ENCODE measurements at places on chromosomes 6 and 20.

DNA sequence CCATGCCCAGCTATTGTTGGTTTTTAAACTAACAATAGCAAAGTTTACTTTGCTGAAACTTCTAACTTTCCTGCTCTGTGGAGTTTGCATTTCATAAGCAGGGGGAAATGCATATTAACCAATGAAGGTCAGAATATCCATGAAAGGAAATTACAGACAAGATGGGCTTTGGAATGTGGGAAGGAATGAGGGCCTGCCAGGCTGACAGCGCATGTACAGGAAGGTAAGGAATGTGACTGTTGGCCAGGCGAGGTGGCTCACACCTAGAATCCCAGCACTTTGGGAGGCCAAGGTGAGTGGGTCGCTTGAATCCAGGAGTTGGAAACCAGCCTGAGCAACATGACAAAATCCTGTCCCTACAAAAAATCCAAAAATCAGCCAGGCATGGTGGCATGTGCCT, 49.6 kb downstream of the CDK5RAP1 start:
- DNase-seq, result no peak

- DNase-seq, result no peak
Measured at GRCh38 chr6:41425511-41425910, 90.1 kb downstream of the NCR2 start.

GRCh38 chr6:28748192-28748591, 175.6 kb downstream of the TRIM27 start:
- no peak for DNase-seq

DNA sequence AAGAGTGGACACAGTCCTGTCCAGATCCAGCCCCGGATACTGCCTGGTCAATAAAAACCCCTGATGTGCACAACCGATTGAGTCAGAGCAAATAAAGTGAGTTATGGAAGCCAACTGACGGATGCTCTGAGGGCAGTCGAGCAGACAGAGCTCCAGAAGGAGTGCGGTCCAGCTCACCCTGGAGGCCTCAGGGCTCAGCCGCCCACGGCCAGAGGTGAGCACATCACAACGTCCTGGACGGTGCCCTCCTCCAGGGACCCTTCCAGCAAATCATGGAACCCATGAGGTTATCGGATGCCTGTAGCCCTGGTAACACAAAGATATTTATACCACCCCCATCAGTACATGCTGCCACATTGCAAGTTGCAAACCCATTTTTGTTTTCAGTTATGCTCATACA, 44.0 kb upstream of the SMOC2 start:
- DNase-seq, result no peak

DNA sequence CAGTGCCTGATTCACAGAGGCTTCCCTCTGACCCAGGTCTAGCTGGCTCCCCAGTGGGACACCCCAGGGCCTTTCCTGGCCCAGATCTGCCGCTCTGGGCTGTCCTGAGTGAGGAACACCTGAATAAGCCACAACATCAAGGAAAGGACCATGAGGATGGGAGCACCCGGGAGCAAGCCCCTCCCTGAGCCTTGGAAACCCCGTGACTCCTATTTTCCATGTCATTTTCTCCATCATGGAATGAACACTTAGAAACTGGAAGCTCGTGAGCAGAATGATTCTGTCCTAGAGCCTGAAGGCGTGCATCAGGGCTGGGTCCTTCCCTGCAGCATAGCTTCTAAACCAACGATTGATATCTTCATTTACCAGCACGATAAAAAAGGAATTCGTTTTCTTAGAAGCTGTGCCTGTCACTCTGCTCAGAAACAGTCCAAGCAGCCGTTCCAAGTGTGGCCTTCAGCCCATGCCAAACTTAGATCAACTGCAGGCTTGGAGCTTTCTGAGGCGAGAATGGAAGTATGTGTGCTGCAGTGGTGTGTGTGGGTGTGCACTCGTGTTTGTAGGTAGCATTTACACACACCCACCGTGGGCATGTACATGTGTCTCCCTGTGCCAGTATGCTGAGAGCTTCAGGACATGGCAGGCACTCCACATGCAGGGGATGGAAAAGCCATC, 83.2 kb upstream of the FOXC1 start:
- DNase-seq, result no peak

DNA sequence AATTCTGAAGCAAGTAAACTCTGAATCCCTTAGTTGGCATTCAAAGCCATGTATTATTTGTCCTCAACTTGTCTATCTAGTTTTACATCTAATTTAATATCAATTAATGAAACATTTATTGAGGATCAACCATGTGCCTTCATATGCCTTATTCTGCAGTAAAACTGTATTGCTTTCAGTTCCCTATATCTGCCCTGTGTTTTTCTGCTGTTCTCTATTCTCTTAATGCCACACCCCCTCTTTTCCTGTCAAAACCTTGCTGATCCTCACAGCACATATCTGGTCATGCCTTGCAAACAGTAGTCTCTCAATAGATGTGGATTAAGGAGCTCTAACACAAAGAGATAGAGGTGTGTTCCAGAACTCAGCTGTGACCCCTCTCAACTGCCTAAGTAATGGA, 2.0 kb downstream of the FIG4 start:
- no peak for DNase-seq

GRCh38 chr6:159257846-159258245, 88.6 kb downstream of the FNDC1 start:
- no peak for DNase-seq

- peak; percentile 20 for DNase-seq
Measured at GRCh38 chr6:78810146-78810545, 57.2 kb upstream of the IRAK1BP1 start.

DNA sequence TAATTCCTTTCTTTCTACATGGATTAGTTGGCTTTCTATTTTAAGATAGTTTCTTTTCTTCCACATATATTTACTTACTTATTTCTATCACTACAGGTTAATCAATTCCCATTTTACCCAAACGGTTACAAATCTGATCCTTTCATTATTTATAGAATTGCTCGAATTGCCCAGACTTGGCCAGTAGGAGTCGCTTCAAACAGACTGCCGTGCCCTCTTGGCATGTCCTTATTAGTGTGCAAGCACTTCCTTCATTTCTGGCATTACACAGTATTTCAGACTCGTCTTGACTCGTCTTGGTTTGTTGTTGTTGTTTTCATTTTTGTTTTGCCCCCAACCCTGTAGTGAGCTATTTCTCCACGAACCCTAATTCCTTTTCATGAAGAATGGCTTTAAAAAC, 74.6 kb downstream of the SAMD3 start:
- no peak for DNase-seq

GRCh38 chr20:11529047-11529446, 388.6 kb upstream of the BTBD3 start:
- DNase-seq, result no peak

GRCh38 chr20:44732327-44732726, 13.3 kb upstream of the KCNK15 start:
- DNase-seq, result no peak

DNA sequence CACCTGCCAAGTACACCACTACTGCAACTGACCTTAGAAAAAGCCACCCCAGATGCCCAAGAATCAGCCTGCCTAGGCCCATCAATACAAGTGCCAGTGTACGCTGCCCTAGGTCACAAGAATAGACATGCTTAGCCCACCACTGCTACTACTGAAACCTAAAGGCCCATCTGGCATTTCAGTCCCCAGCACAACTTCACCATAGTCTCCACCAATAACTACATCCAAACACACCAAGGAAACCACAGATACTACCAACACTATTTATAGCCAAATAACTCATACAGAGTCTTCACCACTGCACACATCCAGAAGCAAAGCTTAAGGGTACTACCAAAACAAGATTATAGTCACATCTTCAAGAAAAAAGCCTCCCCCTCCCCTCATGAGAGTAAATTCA, 28.2 kb downstream of the TREML4 start:
- DNase-seq, result peak; percentile 38

DNA sequence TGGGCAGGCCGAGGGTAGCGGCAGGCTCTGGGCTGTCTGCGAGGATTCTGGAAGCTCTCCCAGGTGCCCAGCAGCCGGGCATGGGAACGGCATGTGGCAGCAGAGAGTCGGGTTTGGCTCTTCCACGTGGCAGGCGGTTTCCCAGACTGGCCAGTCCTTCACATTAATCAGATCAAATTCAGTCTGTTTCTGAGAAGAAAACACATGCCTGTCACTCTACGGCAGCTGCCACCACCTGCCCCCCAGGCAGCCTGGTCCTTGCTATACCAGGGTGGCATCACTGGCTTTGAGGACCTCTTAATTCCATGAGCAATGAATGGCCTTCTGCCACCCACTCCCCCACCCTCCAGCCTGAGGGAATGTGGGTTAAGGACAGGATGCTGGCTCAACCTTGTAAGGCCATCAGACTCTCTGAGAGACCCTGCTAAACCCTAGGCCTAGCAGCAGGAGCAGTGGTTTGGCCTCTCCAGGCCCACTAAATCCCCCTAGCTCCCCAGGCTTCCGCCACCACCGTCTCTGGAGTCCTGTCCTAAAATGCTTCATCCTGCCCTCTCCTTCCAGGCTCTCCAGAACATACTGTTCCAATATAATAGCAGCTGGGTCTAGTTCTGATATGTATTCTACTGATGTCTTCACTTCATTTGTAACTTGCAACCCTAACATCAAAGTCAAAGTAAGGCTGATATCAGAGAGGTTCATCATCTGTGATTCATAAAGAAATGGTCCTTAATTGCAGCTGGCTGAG, 47.8 kb downstream of the PLCG1 start:
- DNase-seq, result no peak

- no peak for DNase-seq
Measured at GRCh38 chr6:56193846-56194245, 53.5 kb downstream of the COL21A1 start.

- peak; percentile 52 for DNase-seq
Measured at GRCh38 chr6:119444642-119445557, 95.3 kb upstream of the MAN1A1 start.

DNA sequence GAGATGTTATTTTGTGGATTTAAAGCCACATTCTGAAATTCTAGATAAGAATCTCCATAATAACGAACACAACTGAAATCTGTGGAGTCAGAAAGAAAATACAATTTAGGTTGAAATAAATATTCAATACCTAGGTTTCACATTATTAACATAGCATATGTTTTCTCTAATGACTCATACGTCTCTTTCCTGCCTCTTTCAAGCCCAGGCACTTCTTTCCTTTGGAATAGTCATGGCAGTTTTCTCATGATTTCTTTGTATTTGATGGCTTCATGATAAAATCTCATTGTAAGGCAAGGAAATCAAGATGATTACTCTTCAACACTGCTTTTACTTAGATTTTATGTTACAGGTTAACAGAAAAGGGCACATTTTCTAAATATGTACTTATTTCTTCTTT, 803.7 kb downstream of the PHF3 start:
- DNase-seq, result no peak

GRCh38 chr6:49950415-49950751, 13.6 kb downstream of the DEFB114 start:
- no peak for DNase-seq

DNA sequence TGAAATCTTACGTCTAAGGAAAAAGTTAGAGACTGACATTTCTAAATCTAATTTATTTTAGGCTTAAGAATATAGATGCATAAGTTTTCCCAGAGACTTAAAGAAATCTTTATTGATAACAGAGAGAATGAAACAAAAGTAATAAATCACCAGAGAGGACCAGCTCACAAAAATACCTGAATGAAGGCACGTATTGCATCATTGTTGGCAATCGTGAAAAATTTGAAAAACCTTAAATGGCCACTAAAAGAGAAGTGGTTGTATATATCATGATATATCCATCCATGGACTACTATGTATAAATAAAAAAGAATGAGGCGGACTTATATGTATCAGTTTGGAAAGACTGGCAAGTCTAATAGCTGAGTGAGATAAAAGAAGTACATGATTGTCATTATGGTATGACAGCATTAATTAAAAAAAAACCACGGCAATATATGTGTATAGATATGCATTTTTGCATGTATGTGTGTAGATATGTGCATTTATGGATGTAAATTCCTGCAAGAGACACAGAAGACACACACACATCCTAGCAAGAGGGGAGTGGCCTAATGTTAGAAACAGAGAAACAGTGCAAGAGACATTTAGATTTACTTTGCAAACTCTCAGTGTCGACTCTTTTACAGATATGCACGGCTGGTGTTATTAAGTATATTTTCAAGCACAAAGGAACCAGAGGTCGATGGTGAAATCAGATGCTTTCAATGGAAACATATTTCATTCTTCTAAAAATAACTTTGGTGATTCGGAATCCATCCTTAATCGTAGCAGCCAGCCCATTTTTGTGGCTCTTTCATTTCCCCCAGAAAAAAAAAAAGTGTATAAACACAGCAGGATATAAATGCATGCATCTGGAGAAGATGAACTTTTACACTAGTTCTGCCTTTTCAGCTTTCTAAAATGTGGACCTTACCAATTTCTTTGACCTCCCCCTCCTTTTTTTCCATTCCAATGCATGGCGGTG, 156.1 kb upstream of the SALL4 start:
- DNase-seq, result no peak

DNA sequence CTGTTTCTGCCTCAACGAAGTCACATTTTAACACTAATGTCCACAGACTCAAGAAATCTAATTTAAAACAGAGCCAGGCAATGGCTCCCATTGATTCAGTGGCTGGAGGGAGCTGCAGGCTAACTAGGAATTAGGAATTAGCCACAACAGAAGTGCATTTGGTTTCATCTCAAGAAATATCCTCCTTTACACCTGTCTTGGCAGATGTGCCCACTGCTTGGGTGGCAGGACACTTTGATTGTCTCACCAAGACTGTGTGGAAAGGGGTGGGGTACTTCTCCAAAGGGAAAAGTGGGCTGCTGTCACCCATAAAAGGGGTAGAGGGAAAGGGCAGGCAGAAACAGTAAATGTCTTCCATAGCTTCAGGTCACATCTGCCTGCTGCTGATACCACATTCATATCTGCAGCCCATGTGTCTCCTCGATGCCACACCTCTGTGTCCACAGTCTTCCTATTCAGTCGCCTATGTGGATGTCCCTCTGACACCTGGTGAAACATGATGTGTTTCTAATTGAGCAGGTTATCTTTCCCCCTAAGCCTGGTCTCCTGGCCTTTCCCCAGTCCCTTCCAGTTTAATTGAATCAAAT, 10.9 kb upstream of the OSER1 start:
- no peak for DNase-seq

- peak; percentile 48 for DNase-seq
Measured at GRCh38 chr20:38181207-38181801, 16.2 kb upstream of the TGM2 start.

DNA sequence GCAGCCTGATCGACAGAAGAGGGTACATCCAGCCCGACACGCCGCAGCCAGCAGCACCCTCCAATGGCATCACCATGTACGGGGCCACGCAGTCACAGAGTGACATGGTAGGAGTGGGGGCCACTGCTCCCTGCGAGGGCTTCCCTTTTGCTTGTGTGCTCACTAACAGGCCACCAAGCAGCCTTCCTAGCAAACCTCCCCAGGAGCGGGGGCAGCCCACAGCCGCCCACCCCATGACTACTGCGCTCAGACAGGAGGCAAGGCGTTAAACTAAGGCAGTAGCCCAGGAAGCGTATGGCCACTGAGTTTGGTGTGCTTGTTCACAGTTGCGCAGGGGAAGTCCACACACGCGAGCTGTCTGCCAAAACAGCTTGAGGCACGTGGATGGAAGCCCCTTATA, 169.5 kb upstream of the SNX9 start:
- no peak for DNase-seq

Data from GM20000 (cell line).